Activated CD4-positive, alpha-beta memory T cell treated with anti-CD3 and anti-CD28 coated beads for 36 hours (primary cell): ENCODE measurements at places on chromosomes 6 and 20.

- no peak overlapping the region for H3K27ac ChIP-seq
- peaks cover 2% of the 10 kb centered on the region for H3K27me3 ChIP-seq
- no peak overlapping the region for H3K4me3 ChIP-seq
- no peak for DNase-seq
- no peaks in the 10 kb centered on the region for H3K36me3 ChIP-seq
These were observed 412.8 kb downstream of the CDC5L start for GRCh38 chr6:44800171-44800783.

- no peaks in the 10 kb centered on the region for H3K4me1 ChIP-seq
- H3K27me3 ChIP-seq: no peaks in the 10 kb centered on the region
- no peak overlapping the region for H3K27ac ChIP-seq
These were observed 49.6 kb downstream of the TCP11 start for GRCh38 chr6:35091346-35092083.

DNA sequence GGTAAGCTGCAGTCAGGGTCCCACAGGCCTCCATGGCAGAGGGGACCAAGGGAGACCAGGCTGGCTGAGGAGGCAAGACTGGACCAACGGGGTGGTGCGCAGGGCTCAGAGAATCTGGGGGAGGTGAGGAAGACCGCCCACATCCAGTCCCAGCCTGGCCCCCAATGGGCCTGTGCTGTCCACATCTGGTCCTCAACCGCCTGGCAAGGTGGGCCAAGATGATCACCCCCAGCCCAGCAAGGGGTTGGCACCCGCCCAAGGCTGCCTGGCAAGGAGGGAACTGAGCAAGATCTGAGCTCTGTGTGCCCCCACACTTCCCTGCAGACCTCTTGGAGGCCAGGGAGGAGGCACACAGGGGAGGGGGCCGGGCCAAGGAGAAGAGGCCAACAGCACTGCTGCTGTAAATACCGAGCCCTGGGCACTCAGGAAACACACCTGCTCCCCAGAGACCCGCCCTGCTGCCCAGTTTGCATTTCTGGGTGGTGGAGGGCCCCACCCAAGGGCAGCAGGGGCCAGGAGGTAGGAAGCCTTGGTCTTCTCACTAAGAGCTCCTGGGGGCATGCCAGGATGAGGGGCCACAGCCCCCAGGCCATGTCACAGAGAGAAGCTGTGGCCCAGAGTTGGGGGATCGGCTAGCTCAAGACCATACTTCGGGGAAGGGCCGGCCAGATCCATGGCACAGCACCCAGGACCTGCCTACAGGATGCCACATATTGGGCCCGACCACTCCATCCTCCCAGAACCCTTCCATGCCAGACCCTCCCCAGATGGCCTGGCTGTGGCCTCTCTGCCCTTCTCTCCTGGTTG is 109.6 kb downstream of the ASXL1 start:
- no peaks in the 10 kb centered on the region for H3K36me3 ChIP-seq
- H3K4me1 ChIP-seq: peaks cover 2% of the 10 kb centered on the region
- no peak overlapping the region for H3K4me3 ChIP-seq
- no peak overlapping the region for H3K27ac ChIP-seq

DNA sequence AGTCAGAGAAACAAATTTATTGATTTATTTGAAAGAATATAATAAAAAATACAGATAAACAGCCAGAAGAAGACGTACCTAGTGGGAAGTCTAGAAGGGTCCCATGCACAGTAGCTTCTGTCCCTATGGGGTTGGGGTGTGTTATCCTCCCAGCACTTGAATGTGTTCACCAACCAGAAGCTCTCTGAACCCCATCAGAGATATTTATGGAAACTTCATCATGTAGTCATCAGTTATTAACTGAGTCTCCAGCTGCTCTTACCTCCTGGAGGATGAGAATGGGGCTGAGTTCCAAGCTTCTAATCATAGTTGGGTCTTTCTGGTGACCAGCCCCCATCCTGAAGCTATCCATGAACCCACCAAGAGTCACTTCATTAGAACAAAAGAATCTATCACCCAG is 15.4 kb upstream of the USP45 start:
- no peak for DNase-seq
- H3K4me1 ChIP-seq: no peaks in the 10 kb centered on the region
- no peak overlapping the region for H3K27ac ChIP-seq
- peaks cover 14% of the 10 kb centered on the region for H3K36me3 ChIP-seq
- no peak overlapping the region for H3K4me3 ChIP-seq

- DNase-seq: no peak
- no peak overlapping the region for H3K27ac ChIP-seq
- H3K4me1 ChIP-seq: peaks cover 27% of the 10 kb centered on the region
- H3K36me3 ChIP-seq: peaks cover 25% of the 10 kb centered on the region
- no peaks in the 10 kb centered on the region for H3K27me3 ChIP-seq
- no peak overlapping the region for H3K4me3 ChIP-seq
These were observed 146.7 kb downstream of the GJA10 start for GRCh38 chr6:90040931-90041330.

GRCh38 chr6:66429210-66429609 is 722.2 kb upstream of the EYS start:
- no peak overlapping the region for H3K27ac ChIP-seq
- no peak for DNase-seq
- H3K27me3 ChIP-seq: no peaks in the 10 kb centered on the region
- H3K4me1 ChIP-seq: no peaks in the 10 kb centered on the region

DNA sequence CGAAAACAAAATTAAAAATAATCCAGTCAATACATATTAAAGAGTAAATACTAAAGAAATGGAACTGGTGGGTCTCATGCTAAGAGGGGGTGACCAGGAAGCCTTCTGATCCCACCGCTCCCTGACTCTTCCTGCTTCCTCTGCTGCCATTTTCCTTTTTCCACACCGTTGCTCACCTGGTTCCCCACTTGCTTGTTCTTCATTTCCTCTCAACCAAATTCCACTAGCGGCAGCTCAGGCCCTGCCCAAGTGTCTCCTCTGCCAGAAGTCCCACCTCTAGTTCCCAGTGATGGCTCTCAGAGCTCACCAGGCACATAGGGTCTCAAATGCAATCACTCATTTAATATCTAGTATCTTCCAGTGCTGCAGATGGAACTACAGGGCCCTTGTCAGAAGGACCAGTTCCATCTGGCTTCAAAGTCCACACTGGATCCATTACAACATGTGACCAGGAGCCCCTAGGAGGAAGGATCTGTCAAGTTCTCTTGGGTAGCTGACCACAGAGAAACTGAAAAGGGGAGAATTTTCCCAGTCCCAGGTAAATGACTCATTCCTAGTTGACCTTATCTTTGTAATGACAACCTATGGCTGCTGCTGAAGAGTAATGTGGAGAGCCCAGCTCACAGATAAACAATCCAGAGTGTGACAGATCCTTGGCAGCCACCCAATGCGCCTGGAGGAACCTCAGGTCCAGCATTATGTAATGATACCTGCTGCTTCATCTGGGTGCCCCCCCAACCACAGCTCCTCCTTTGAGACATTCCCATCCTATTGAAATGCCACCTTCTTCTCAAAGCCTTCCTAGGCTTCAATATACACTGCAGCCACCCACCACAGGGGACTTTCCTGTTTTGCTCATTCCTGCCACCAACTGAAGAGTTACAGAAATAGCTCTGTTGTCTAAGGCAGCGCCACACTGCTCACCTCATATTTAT is 38.2 kb downstream of the ELMO2 start:
- H3K36me3 ChIP-seq: peaks cover 61% of the 10 kb centered on the region
- H3K4me3 ChIP-seq: no peak overlapping the region
- H3K27me3 ChIP-seq: no peaks in the 10 kb centered on the region
- H3K27ac ChIP-seq: peak overlapping the region; percentile 64
- DNase-seq: peak; percentile 40

- no peak overlapping the region for H3K27ac ChIP-seq
- peaks cover 6% of the 10 kb centered on the region for H3K27me3 ChIP-seq
- no peak for DNase-seq
- H3K4me3 ChIP-seq: no peak overlapping the region
These were observed 36.5 kb downstream of the MAFB start for GRCh38 chr20:40652441-40652987.

DNA sequence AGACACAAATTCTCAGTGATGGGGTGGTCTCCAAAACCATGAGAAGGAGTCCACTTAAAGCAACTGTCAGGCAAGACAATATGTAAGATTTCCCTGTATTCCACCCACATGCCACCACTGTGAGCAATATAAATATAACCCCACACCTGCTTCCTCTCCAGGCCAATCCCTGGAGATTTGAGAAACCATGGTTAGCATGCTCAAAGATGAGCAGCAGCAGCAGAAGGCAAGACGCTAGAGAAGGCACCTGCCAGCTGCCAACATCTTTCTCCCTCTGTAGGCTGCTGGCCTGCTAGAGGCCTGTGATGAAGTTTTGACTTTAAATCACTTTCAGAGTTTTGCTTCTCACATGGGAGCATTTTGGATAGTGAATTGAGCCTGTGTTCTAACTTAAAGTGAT is 7.9 kb upstream of the SOD2 start:
- peaks cover 4% of the 10 kb centered on the region for H3K36me3 ChIP-seq
- peaks cover 11% of the 10 kb centered on the region for H3K4me1 ChIP-seq
- no peaks in the 10 kb centered on the region for H3K27me3 ChIP-seq
- no peak overlapping the region for H3K4me3 ChIP-seq
- no peak overlapping the region for H3K27ac ChIP-seq

DNA sequence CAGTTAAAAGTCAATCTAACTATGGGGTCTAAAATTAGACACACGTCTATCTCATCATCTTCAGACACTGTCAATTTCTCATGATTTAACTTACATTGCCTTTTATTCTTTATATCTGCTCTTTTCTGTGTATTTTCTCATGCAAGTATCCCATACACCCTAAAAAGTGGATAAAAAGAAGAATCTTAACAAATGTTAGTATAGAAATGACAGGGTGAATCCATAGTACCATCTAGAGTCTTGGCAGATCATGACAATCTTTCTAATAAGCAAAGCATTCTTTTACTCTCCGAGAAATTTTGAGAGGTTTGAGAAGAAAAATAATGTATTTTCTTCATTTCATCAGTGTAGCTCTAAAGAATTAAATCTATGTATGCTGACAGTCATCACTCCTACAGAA is 382.7 kb downstream of the C6orf118 start:
- no peaks in the 10 kb centered on the region for H3K36me3 ChIP-seq
- no peaks in the 10 kb centered on the region for H3K27me3 ChIP-seq
- DNase-seq: no peak
- H3K4me1 ChIP-seq: no peaks in the 10 kb centered on the region

- H3K4me3 ChIP-seq: no peak overlapping the region
- no peaks in the 10 kb centered on the region for H3K4me1 ChIP-seq
- no peaks in the 10 kb centered on the region for H3K27me3 ChIP-seq
- H3K27ac ChIP-seq: no peak overlapping the region
These were observed 118.9 kb downstream of the SAMD5 start for GRCh38 chr6:147627411-147627810.

- no peak overlapping the region for H3K27ac ChIP-seq
- peaks cover 1% of the 10 kb centered on the region for H3K36me3 ChIP-seq
- no peaks in the 10 kb centered on the region for H3K27me3 ChIP-seq
- peaks cover 2% of the 10 kb centered on the region for H3K4me1 ChIP-seq
- DNase-seq: no peak
These were observed 37.8 kb upstream of the STXBP5 start for GRCh38 chr6:147166360-147166944.

GRCh38 chr20:16808796-16809195 is 60.6 kb downstream of the OTOR start:
- no peaks in the 10 kb centered on the region for H3K4me1 ChIP-seq
- H3K27me3 ChIP-seq: peaks cover 23% of the 10 kb centered on the region
- no peaks in the 10 kb centered on the region for H3K36me3 ChIP-seq
- no peak for DNase-seq
- no peak overlapping the region for H3K27ac ChIP-seq

DNA sequence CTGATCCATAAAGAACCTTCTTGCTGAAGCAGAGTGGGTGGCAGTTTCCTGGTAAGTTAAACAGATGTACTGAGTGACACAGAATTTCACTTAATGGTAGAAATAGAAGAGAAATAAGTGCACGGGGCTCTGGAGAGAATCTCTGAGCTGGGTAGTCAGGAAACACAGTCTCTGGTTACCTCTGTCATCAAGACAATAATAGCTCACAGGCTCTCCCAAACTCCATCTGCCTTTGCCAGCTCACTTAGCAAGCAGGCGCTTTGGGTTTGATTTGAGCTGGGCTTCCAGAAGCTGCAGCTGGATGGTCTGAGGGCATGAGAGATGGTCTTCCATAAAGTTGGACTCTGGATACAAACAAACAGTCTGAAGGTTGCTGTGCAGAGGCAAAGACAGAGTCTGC is 39.6 kb upstream of the PRSS35 start:
- H3K4me3 ChIP-seq: no peak overlapping the region
- H3K27me3 ChIP-seq: peaks cover 3% of the 10 kb centered on the region
- H3K36me3 ChIP-seq: no peaks in the 10 kb centered on the region
- no peaks in the 10 kb centered on the region for H3K4me1 ChIP-seq
- no peak overlapping the region for H3K27ac ChIP-seq

DNA sequence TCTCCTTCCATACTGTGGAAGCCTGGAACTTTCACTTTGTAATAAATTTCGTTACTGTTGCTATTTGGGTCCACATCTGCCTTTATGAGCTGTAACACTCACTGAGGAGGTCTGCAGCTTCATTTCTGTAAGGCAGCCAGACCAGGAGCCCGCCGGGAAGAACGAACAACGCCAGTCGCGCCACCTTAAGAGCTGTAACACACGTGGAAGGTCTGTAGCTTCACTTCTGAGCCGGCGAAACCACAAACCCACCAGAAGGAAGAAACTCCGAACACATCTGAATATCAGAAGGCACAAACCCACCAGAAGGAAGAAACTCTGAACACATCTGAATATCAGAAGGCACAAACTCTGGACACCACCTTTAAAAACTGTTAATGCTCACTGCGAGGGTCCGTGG is 589.9 kb upstream of the SLC35B3 start:
- peaks cover 2% of the 10 kb centered on the region for H3K4me1 ChIP-seq
- H3K27me3 ChIP-seq: no peaks in the 10 kb centered on the region
- no peak overlapping the region for H3K4me3 ChIP-seq
- H3K27ac ChIP-seq: no peak overlapping the region
- no peak for DNase-seq

- DNase-seq: no peak
- H3K36me3 ChIP-seq: no peaks in the 10 kb centered on the region
- no peaks in the 10 kb centered on the region for H3K27me3 ChIP-seq
- H3K4me3 ChIP-seq: no peak overlapping the region
These were observed 500.1 kb upstream of the JAG1 start for GRCh38 chr20:11173916-11174315.

DNA sequence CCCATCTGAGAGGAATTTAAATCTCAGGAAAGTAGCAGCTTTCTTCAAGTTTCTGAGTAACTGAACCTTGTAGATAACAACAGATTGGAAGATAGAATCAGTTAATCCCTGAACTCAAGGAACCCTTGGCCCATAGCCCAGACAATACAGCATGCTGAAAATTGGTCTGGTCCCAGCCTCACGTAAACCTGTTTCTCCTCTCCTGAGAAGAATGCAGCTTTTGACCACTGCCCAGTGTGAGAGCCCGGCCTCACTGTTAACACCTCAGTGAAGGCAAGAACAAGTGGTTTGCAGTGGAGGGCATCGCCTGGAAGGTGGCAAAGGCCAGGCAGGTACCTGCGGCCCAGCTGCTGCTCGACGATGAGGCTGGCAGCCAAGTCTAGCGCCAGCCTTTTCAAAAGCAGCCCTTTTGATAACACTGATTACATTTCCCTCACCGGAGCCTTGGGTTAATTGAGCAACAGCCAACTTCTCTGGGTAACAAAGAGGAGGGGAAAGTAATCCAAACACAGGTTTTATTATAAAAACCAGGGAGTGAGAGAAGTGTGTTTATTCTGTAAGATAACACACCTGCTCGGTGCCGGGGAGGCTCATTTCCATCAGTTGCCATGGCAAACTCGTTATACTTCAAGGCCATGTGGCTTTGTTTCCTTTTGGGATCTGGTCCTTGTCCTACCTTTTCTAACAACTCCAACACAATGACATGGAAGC is 54.0 kb downstream of the TRAF3IP2 start:
- no peak for DNase-seq
- no peaks in the 10 kb centered on the region for H3K27me3 ChIP-seq
- no peaks in the 10 kb centered on the region for H3K4me1 ChIP-seq
- H3K36me3 ChIP-seq: peaks cover 6% of the 10 kb centered on the region

GRCh38 chr6:40500227-40500626 is 86.9 kb downstream of the LRFN2 start:
- H3K4me1 ChIP-seq: no peaks in the 10 kb centered on the region
- H3K36me3 ChIP-seq: no peaks in the 10 kb centered on the region
- H3K27ac ChIP-seq: no peak overlapping the region
- DNase-seq: no peak
- no peak overlapping the region for H3K4me3 ChIP-seq
